Upper lobe of right lung (tissue), 1 donor: ENCODE measurements at places on chromosomes 11 and 22. TPM values are rescaled to one million over a fixed set of nuclear protein-coding genes. Genes with fewer than 3 reads are reported as not detected.

The OR52I2 gene
- not detected for total RNA-seq

The BATF2 gene
- total RNA-seq: 7.5 TPM

The PAAF1 gene
- 13.9 TPM for total RNA-seq

The OR2D2 gene
- not detected for total RNA-seq

The RGL4 gene
- total RNA-seq: 1.2 TPM

The DTX4 gene
- total RNA-seq: 43.1 TPM

The CTTN gene
- total RNA-seq: 177 TPM

The RASGRP2 gene
- total RNA-seq: 27.6 TPM

The PTPRCAP gene
- 17.7 TPM for total RNA-seq

The PRODH gene
- 60.9 TPM for total RNA-seq

The NPTXR gene
- 6.3 TPM for total RNA-seq

The CRYBB3 gene
- total RNA-seq: 0.72 TPM

The MIF gene
- total RNA-seq: 236 TPM

The SYTL2 gene
- total RNA-seq: 36.5 TPM

The ELFN2 gene
- 0.72 TPM for total RNA-seq

The OR5AN1 gene
- not detected for total RNA-seq

The PLAAT3 gene
- total RNA-seq: 70.3 TPM

The TMPRSS6 gene
- total RNA-seq: 2.1 TPM

The MRPL11 gene
- total RNA-seq: 31.3 TPM

The TSSK2 gene
- not detected for total RNA-seq

The SHANK2 gene
- 62.5 TPM for total RNA-seq

The OR51B4 gene
- total RNA-seq: not detected

The NUDT8 gene
- total RNA-seq: 12.2 TPM

The TBX10 gene
- total RNA-seq: not detected

The C11orf42 gene
- total RNA-seq: not detected

The ZBED4 gene
- 11.8 TPM for total RNA-seq

The NXPE4 gene
- not detected for total RNA-seq

The SART1 gene
- total RNA-seq: 53.3 TPM

The CFAP300 gene
- total RNA-seq: 2.3 TPM

The ARHGAP42 gene
- 19.8 TPM for total RNA-seq

The MRPL21 gene
- 36.3 TPM for total RNA-seq

The GLYAT gene
- total RNA-seq: not detected
